GM23248 (cell line): ENCODE measurements at places on chromosomes 5 and 9. TPM values are rescaled to one million over a fixed set of nuclear protein-coding genes. Genes with fewer than 3 reads are reported as not detected.

TERT gene
- polyA plus RNA-seq = not detected in 2 replicates

DNA sequence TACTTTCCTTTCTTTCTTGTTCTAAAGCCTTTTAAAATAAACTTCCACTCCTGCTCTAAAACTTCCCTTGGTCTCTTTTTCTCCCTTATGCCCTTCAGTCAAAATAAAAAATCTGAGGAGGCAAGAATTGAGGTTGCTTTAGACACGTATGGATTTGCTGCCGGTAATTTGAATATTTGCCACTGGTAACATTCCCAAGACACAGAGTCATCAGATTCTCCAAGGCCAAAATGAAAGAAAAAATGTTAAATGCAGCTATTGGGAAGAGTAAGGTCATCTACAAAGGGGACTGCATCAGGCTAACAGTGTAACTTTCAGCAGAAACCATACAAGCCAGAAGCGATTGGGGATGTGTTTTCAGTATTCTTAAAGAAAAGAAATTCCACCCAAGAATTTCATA lies 311.1 kb downstream of the CDH18 start:
- DNase-seq = no peak

ARID3C gene
- polyA plus RNA-seq = not detected in 2 replicates

IFNA21 gene
- polyA plus RNA-seq = not detected in 2 replicates

GLRX gene
- polyA plus RNA-seq = 316 and 320 TPM in 2 replicates
